ENCODE measurements at places on chromosomes 13 and 19.

DNA sequence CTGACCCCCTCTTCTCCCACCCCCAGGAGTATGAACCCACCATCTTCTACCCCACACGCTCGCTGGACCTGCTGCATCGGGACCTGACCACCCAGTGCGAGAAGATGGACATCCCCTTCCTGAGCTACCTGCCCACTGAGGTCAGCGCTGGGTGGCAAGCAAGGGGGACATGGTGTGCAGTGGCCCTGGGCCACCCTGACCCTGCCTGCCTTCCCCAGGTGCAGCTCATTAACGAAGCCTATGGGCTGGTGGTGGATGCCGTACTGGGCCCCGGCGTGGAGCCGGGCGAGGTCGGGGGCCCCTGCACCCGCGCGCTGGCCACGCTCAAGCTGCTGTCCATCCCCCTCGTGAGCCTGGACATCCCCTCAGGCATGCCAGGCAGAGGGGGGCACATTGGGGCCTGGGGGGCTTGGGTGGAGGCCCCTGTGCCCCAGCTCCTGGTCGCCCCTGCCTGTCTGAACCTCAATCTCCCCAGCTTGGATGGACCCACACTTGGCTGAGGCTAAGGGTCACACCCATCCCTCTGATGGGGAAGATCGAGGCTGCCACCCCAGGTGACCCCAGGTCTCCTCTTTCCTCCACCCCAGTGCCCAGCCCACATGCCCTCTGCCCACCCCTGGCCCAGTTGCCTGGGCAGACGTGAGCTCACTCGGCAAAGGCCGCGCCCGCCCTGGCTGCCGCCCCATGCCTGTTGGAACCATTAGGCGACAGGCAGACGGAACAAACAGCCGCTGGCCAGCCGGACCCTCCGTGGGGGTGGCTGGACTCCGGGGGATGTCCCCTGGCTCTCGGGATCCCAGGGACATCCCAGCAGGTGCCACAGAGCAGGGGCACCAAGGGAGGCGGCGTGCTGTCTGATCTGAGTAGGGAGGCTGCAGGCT is 2.5 kb upstream of the CILP2 start:
- DNase-seq = no peak

GRCh38 chr13:43804461-43805070 is 17.8 kb upstream of the ENOX1 start:
- DNase-seq = no peak

GRCh38 chr13:32910530-32910929 is 105.7 kb upstream of the KL start:
- DNase-seq = no peak

GRCh38 chr13:72850959-72851677 is 69.2 kb downstream of the PIBF1 start:
- no peak for DNase-seq

DNA sequence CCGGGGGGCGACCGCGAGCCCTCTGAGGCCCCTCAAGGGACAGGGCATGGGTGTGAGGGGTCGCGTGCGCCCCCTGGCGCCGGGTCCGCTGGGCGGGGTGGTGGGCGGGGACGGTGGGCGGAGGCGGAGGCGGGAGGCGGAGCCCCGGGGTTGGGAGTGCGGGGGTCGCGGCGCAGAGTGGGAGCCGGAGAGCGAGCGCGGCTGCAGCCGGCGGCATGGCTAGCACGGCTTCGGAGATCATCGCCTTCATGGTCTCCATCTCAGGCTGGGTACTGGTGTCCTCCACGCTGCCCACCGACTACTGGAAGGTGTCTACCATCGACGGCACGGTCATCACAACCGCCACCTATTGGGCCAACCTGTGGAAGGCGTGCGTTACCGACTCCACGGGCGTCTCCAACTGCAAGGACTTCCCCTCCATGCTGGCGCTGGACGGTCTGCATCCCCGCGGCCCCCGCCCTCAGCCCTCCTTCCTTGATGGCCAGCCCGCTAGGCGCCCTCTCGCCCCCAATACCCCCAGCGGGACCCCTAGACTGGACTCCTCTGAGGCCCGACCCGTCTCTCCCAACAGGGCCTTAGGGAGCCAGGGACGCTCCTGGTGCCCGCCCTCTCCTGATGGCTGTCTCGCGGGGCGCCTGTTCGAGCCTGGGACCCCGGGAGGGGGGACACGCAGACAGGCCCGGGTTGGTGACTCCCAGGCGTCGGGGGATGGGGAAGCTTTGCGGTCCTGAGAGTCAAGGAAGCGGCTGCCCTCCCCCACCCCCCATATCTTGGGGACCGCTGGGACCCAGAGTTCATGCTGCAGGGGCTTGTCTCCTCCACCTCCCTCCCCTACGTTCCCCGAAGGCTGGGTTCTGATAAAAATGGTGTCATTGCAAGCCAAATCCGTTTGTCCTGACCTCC is at the start of gene CLDN10:
Gene CLDN10, plus strand, starts transcription at position 182 of the 903 bp plus-strand sequence. Its CDS starts 34 bp downstream, at position 216.
- DNase-seq = no peak

DNA sequence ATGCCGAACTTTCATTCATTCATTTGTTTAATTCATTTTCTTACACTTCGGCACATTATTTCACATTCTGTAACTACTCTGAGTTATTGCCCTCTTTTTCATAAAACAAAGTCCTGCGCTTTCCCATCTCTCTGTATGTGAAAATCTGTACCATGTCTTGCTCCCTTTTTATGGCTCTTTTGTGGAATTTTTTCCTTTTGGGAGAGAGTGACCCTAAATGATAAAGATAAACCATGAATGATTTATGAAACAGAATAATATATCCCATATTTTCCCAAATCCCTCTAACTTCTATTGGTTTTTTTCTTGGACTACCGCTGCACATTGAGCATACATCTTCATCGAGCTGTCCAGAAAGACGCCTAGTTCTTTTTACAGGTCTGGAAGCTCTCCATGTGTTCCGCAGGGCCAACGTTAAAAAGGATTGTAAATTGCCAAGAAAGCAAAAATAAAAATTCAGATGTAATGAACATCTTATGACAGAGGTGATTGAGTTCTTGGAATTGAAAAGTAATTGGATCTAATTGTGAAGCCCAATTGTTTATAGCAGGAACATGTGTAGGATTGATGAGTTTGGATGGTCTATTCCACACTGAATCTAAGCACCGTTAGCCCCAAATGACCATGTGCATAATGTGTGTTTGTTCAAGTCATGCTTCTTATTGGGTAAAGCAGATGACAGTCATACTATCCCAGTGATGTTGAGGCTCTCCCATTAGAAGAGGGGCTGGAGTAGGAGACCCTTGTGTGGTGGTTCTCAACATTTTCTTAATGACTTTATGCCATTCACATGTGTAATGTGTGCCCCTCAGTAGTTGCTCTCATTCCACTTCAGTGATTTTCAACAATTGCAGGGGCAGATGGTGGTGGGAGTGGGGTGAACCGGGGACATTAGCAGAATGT is 378.9 kb downstream of the DLEU7 start:
- no peak for DNase-seq

DNA sequence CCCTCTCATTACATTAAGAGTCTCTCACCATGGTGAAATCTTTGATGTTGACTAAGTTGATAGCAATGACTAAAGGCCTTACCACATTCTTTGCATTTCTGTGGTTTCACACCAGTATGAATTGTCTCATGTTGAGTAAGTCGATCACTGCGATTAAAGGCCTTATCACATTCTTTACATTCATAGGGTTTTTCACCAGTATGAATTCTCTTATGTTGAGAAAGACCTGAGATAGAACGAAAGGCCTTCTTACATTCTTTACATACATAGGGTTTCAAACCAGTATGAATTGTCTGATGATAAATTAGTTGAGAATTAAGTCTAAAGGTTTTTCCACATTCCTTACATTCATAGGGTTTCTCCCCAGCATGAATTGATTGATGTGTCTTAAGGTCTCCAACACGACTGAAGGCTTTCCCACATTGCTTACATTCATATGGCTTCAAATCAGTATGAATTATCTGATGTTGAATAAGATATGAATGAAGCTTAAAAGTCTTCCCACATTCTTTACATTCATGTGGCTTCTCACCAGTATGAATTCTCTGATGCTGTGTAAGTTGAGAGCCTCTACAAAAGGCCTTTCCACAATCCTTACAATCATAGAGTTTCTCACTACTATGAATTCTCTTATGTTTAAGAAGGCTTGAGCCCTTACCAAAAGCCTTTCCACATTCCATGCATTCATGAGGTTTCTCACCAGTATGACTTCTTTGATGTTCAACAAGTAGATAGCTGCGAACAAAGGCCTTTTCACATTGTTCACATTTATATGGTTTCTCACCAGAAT is 45.6 kb downstream of the ZNF283 start:
- no peak for DNase-seq

DNA sequence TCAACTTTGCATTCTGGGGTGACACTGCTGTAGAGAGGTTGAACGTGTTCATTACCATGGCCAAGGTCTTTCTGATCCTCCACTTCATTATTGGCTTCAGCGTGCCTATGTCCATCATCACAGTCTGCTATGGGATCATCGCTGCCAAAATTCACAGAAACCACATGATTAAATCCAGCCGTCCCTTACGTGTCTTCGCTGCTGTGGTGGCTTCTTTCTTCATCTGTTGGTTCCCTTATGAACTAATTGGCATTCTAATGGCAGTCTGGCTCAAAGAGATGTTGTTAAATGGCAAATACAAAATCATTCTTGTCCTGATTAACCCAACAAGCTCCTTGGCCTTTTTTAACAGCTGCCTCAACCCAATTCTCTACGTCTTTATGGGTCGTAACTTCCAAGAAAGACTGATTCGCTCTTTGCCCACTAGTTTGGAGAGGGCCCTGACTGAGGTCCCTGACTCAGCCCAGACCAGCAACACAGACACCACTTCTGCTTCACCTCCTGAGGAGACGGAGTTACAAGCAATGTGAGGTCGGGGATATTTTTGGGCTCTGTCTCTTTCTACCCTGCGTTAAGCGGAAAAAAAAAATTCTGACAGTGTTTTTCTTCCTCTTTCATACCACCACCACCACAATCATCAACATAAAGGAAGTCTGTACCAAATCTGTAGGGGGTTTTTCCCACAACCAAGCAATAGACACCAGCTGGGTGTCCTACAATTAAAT is 29.5 kb downstream of the FPR3 start:
- DNase-seq = no peak

DNA sequence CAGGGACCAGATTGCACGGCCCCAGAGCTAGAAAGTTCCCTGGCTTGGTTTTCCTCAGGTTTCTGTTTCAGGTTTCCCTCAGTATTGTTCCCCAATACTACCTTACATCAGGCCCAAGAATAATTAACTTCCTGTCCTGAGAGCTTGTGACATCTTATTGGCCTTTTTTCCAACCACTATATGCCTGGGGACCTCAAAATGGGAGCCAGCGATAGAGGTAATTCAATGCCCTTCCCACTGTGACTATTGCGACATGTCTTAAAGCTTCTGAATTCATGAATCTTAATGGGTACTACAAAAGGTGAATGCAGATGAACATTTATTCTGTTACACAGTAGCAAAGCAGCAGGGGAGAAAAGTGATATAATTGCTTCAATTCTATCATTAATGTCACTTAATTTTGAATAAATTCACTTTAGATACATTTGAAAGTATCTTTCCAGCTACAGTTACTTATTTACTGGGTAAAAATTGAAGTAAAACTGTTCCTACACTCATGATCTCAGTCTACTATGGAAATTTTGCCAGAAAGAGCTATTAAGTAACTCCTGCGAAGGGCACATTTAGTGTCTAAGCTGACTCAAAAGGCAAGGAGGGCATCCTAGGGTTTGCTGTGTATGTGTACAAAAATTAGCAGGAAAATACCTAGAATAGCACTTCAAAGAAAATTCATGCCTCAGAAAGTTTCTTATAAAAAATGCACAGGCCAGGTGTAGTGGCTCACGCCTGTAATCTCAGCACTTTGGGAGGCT is 4.1 kb downstream of the CRYL1 start:
- no peak for DNase-seq

DNA sequence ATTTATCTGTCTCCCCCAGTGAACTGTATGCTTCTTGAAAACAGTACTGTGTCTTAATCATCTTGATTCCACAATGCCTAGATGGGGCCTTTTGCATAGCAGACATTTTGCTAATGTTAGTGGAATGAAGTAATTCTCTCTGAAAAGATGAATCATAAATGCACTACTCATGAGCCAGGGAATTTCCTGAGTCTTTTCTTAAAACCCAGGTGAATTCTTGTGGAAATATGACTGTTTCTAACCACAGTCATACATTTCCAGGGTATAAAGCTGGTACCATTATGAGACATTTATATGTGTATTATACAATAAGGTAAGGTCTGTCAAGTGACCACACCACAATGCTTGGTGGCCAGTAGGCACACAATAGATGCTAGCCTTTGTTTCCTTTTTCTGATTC is 5.5 kb upstream of the KCTD4 start:
- DNase-seq = peak; percentile 66

- no peak for DNase-seq
These were observed 258.7 kb upstream of the GPC6 start for GRCh38 chr13:92967923-92968322.

DNA sequence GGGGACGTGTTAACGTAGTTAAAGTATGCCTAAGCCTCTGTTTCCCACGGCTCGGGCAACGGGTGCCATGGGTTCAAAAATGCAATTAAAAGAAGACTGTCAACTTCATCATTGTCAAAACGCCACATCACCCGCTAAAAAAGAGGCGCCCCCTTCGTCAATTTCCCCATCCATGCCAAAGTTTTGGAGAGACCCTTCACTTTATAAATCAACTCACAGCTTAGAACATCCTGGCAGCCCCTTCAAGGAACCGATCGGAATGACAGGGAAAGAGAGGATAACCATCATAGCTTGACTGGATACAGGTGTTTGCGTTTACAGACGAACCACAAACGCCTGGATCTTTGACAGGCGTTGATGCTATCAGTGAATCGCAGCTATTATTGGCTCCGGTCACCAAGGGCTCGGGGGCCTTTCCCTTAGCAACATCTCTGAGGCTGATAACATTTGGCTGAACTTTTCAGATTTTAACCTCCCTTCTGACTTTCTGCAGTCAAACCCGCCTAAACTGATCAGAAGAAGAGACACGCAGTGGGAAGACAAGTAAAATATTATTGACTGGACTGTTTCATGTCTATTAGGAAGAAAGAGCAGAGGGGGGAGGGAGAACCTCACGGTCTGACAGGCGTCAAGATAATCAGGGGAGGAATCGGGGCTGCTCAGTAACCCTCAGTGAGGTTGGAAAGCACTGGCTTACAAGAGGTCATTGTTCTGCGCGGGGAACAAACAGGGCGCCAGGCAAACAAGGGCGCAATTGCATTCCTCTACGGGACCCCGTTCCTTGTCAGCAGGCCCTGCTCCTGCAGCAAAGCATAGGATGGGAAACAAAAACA is 322.5 kb upstream of the ZNF507 start:
- DNase-seq = no peak

DNA sequence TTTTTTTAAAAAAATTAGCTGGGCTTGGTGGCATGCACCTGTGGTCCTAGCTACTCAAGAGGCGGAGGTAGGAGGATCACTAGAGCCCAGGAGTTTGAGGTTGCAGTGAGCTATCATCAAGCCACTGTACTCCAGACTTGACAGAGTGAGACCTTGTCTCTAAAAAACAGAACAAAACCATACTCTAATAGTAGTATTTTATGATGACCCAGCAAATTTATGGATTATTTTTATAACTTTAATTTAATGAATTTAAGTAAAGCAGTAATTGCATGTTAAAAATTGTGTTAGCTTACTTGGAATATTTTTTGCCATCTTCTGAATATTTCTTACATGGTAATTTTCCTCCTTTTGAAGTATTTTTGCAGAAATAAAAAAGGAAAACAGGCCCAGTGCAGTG is 48.3 kb downstream of the ZIC2 start:
- DNase-seq = no peak

GRCh38 chr13:64438084-64438483 is 2792.1 kb downstream of the PCDH9 start:
- DNase-seq = no peak
